ENCODE measurements at places on chromosomes 2 and 18.

DNA sequence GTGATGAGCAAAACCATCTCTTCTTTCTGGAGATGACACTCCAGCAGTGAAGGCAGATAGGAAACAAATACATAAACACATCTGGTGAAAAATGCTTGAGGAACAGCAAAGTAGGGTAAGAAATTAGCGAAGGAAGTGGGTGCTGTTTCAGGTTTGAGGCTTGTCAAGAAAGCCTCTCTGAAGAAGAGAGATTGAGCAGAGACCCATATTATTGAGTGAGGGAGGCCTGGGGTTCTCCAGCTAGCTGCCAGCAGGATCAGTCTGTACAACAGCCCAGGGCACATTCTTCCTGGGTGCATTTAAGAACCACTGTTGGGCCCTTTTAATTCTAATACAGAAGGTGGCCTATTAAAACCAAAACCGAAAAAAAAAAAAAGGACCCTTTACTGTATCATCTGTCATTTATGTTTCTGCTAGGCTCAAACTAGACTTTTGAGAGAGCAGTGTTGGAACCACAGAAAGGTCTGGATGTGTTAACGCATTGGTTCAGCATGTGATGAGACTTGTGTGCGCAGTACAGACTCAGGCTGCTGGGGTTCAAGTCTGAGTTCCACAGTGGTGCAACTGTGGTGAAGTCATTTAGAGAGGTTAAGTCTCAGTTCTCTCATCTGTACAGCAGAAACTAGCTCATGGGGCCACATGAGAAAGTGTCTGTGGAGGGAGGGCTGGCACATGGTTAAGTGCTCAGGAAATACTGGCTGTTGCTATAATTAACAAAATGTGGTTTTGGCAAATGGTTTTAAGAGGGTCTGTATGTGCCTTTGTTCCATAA lies 28.9 kb downstream of the MGAT5 start:
- DNase-seq, result no peak

DNA sequence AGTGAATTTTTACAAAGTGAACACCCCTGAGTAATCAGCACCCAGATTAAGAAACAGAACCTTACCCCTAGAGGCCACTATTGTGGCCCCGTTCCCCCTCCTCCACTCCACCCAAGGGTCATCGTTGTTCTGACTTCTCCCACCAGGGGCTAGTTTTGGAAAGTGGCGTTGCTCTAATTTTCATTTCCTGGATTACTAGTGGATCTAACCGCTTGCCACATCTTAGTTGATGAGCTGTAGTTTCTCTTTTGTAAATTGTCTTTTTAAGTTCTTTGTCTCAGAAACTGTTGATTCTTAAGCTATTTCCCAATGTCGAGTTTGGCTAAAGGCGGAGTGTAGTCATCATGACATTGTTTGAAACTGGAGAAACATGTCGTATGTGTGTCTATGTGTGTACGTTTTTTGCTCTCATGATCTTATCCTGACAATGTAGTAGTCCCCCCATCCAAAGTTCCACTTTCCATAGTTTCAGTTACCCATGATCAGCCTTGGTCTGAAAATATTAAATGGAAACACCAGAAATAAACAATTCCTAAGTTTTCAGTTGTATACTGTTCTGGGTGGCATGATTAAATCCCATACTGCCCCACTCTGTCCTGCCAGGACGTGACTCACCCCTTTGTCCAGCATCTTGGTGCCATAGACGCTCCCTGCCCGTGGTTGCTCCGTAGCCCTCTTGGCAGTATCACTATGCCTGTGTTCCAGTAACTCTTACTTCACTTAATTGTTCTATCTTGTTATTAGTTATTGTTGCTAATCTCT lies 71.0 kb upstream of the SP3 start:
- peak; percentile 24 for DNase-seq

GRCh38 chr2:65228263-65228750 lies 676 bp downstream of the ACTR2 start:
- no peak for DNase-seq

GRCh38 chr2:100780203-100781008 lies 39.5 kb upstream of the NPAS2 start:
- no peak for DNase-seq

DNA sequence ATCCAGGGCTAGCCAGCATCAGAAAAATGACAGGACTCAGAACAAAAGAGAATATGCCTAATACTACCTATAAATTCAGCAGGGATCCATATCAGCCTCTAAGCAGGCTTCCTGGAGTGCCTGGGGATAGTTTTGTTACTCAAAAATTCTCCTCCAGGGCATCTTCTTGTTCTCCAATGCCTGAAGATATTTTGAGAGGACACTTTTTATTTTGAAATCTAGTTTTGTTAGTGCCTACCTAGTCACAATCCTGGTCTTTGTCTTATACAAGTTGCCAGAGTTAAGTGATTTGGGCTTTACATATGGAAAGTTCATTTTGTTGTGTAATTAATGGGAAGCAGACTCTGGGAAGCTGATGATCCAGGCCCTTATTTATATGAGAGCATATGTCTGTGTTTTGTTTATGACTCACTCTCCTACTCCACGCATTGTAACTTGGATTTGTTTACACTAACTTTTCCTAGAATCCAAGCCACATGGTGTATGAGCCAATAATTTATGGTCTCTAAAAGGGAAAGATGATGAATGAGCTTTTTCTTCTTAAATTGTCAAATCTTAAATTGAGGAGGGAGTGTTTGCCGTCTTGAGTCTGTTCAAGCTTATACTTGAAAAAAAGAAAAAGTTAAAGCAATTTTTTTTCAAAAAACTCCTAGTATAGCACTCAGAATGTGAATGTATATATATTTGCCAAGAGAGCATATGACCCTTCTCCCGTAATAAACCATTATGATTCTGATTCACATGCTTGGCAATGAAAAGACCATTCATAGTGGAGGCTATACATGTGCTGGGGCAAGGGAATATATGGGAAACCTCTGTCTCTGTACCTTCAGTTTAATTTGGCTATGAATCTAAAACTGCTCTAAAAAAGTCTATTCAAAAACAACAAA lies 370.3 kb downstream of the SETBP1 start:
- no peak for DNase-seq

GRCh38 chr2:74226648-74227213 lies 28.3 kb downstream of the MTHFD2 start:
- DNase-seq, result no peak

DNA sequence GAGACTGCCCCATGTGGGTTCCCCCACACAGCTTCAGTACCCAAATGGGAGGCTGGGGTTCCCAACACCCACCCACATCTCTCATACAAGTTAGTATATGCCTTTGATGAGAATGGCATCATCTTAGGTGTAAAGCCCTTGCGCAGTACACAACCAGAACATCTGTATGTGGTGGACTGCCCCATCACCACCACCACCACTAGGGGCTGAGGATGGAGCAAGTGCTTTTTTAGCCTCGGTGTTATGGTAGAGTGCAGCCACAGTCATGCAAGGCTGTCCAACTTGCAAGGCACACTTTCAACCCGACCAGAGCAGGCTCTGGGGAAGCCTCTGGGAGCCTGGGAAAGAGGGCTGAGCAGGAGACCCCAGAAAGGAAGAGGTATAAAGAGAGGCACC lies 241.2 kb downstream of the TFCP2L1 start:
- DNase-seq, result no peak

GRCh38 chr18:77407733-77408132 lies 158.1 kb downstream of the GALR1 start:
- no peak for DNase-seq

- DNase-seq, result no peak
Observed at GRCh38 chr2:212814941-212815340, 276.3 kb upstream of the ERBB4 start.

- DNase-seq, result no peak
Observed at GRCh38 chr2:148006249-148007007, 14.1 kb downstream of the ORC4 start.

DNA sequence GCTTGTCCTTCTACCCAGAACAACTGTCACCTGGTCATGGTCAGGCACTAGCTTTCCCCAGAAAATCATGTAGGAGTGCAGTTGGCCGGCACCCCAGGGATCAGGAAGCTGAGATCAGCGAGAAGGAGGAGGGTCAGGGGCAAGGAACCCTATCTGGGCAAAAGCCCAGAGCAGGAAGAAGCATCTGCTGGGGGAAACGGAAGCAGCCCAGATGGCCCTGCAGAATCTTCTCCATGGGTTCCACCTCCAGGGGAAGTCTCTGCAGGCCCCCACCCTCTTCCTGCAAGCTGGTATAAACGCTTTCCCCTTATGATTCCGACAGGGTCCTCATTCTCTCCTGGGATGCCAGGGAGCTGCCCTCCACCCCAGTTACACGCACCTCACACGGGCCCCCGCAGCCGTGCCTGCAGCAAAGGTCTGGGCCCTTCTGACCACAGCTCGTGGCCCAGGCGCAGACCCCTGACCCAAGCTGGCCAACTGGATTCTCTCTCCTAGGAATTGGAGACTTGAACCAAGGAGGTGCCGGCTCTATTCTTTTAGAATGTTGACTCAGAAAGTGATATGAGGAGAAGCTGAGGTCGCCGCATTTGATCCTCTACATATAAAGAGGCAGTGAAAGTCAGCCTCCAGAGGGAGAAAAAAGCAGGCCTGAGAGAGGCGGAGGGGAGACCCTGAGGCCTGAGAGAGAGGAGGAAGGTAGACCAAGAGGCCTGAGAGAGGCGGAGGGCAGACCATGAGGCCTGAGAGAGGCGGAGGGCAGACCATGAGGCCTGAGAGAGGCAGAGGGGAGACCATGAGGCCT lies 71.0 kb downstream of the STPG4 start:
- DNase-seq, result no peak

- no peak for DNase-seq
Observed at GRCh38 chr2:202847693-202848524, 23.7 kb downstream of the ICA1L start.

DNA sequence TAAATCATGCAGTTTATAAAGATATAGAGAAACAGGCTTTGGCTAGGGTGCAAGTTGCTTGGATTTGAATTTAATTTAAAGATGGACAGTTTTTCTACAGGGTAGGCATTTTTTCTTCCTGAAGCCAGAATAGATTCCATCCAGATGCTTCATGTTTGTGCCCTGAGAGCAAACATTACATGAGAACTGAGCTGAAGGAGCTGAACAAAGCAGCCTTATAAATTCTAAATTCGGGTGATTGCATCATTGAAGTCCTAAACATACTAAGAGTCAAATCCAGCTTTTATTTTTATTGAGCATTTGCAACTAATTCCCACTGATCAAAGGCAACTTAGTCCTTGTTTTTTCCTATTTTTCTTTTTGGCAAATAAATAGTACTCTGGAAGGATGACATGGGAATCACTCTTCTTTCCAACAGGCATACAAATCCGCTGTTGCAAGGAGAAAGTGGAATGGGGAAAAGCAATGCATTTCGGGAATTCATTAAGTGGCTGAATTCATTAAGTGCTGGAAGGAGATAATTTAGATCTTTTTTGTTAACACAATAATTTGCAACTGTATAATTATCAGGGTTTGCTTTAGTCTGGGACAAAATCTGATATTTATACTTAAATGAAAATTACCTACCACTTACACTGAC lies 828.0 kb downstream of the SLC4A3 start:
- no peak for DNase-seq

DNA sequence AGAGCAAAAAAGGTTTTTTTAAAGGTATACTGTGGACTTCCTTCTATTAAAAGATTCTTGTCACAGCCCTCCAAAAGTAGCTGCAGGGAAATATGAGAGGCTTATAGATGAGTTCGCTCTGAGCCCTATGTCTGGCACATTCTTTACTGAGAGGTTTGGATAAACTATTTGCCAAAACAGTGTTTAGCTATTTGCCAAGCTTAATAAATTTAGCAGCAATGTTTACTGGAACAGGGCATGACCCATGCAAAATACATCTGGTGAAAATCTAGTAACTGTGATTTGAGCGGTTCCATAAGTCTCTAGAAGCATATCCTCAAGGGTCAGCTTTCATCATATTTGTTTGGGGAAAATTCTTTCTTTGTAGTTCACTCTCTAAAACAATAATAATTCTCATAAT lies 1696.7 kb upstream of the PIK3C3 start:
- no peak for DNase-seq

DNA sequence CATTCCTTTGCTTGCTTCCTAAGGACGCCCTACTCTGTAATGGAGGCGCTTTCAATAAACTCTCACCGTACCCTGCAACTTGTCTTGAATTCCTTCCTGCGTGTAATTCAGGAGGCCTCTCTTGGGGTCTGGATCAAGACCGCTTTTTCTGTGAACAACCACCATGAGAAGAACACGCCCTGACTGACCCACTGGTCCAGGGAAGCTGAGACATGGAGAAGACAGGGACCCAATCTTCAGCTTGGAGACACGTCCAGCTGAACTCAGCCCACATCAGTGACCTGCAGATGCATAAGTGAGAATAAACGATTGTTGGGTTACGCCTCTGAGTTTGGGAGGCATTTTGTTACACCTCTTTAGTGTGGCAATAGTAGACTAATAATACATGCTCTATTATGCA lies 7.8 kb upstream of the NARS1 start:
- DNase-seq, result no peak

GRCh38 chr18:75261430-75262223 lies 51.0 kb downstream of the TSHZ1 start:
- DNase-seq, result no peak

- peak; percentile 29 for DNase-seq
Observed at GRCh38 chr2:231037731-231038482, 584 bp downstream of the C2orf72 start.

GRCh38 chr18:35051641-35052377 lies 10.6 kb downstream of the MAPRE2 start:
- peak; percentile 56 for DNase-seq

GRCh38 chr2:212117926-212118325 lies 420.7 kb downstream of the ERBB4 start:
- DNase-seq, result no peak

GRCh38 chr2:27006602-27007415 lies 26.0 kb upstream of the TMEM214 start:
- DNase-seq, result peak; percentile 54

DNA sequence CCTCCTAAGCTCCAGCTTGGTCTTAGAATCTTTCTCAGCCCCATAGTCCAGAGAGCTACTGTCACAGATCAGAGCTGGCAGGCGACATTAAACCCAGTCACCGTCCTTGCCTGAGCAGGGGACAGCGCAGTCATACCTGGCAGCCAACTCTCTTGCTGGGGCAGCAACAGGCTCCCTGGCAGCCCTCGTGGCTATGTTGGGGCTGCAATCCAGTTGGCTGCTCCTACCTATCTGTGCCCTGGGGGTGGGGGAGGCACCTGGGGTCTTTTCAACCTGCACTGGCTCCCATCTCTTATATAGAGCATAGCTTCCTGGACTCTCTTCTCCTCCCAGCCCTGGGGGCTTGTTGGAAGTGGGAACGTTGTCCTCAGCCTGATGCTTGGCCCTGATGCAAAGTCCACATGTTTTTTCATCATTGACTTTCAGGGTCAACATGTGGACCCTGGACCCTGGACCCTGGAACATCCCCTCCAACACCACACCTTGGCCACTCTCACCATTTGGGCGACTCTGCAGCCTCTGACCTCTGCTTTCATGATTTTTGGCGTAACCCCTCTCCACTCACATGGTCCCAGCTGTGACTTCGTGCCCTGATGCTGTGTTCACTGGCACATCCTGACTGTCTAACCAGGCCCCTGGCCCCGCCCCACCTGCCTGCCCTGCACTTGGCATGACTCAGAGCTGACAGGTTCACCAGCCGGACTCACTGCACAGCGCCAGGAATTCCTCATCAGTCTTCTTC lies 45.6 kb downstream of the ATOH8 start:
- no peak for DNase-seq

- DNase-seq, result no peak
Observed at GRCh38 chr18:51010218-51010617, 19.8 kb upstream of the SMAD4 start.
